Activated gamma-delta T cell treated with Interleukin-2 at 50 U/mL for 16 hours (primary cell): ENCODE measurements at places on chromosomes 4 and X.

- DNase-seq: no peak
These were observed 62.0 kb downstream of the SLAIN2 start for GRCh38 chr4:48403358-48403757.

DNA sequence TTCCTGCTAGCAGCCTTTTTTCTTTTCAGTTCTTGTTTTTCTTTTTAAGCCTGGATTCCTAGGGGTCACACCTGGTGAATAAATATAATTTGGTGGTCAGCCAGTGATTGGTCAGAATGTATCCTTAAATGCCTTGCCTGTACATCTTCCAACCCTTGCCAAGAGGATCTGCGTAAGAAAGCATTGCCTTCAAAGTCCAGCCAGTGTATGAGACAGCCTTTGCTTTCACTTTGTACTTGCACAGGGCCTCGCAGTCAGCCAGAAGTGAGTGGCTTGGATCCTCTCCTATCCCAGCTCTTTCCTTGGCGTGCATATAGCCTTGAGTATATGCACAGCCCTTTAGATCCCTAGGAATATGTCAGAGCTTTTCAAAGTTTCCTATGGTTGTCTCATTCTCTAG lies 22.2 kb downstream of the KANTR start:
- DNase-seq: no peak

- no peak for DNase-seq
These were observed 142.3 kb downstream of the SHROOM4 start for GRCh38 chrX:50671661-50672060.

DNA sequence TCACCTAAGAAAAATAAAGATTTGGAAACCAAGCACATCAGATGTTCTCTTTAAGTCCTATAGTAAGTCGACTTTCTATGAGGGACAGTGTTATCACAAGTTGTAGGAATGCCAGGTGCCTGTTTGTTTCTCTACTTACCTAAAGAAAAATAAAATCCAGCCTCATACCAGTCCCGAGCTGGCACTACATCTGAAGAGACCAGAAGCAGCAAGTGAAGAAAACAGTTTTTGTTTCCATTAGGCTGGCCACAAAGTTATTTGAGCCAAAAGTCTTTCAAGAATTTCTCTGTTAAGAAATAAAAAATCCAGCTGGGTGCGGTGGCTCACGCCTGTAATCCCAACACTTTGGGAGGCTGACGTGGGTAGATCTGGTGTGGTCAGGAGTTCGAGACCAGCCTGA lies 10.8 kb upstream of the PPARGC1A start:
- DNase-seq: no peak

DNA sequence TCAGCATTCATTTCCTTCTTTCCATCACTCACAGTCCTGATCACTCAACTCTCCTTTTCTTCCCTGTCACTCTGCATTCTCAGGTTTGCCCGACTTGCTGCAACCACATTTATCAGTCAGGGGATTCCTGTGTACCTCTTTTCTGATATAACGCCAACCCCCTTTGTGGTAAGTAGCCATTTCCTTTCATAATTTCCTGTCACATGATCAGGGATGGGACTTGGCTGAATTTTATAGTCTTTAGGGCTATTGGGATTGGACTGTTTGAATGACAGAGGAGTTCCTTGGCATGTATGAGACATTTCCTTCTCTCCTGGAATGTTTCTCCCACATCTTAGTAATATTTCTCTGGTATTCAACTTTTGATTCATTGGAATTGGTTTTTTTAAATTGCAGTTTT lies 11.0 kb downstream of the PGM2 start:
- no peak for DNase-seq

DNA sequence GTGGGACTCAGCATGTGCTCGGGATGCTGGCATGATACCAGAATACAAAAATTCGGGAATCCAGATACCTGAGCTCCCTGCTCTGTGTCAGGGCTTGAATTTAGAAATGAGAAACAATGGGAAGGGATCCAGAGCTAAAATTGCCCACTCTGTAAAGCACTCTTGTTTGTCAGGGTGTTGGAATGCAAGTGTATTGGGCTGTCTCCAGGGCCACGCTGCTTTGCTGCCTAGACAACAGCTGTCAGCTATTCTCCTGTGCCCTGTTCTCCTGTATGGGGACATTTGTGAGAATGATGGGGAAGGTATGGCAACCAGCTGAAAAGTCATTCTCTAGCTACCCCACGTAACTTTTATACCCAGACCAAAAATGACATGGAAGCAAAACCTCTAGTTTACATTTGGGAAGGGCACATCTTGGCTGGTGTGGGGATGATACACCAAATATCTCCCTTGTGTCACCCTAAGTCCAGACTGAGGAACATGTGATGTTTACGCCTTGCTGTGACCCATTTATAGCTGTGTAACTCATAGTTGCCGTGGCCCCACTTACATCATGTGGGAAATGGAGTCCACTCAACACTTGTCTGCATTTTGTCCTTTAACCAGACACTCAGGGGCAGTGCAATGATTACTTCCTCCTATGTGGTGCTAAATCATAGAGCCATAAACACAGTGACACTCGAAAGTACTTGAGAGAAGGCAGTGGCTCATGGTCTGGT lies 46.6 kb downstream of the SMPX start:
- no peak for DNase-seq

GRCh38 chr4:14383652-14384051 lies 618.6 kb upstream of the CPEB2 start:
- no peak for DNase-seq

DNA sequence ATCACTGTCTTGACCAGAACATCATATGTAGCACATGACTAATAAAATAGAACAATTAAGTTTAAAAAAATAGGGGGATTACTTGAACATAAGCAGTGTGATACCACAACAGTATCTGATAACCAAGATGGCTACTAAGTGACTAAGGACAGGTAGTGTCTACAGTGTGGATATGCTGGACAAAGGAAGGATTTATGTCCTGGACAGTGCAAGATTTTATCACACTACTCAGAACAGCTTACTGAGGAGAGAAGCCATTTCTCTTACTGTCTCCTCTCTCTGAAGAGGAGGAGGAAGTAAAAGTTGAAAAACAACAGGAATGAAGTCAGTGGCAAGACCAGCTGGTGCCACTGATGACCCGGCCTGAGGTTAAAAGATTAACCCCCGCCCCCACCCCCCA lies 4.0 kb upstream of the SLC10A7 start:
- DNase-seq: no peak

- no peak for DNase-seq
These were observed 55.6 kb upstream of the NKAP start for GRCh38 chrX:119999087-119999634.

DNA sequence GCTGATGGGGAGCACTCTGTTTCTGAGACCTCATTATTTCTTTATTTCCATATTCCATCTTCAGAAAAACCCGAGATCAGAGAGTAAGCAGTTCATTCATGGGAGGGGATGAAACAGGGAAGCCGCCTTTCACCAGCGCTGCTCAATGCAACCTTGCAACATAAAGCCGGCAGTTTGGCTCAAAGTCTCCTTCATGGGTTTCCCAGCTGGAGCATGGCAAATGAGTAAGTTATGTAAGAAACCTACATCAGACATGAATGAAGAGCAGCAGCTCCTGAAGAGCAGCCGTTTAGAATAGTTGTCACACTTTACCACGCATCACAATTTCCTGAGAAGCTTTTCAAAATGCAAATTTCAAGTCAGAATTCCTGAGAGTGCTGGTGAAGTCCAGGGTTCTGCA lies 578.8 kb downstream of the FSTL5 start:
- no peak for DNase-seq

DNA sequence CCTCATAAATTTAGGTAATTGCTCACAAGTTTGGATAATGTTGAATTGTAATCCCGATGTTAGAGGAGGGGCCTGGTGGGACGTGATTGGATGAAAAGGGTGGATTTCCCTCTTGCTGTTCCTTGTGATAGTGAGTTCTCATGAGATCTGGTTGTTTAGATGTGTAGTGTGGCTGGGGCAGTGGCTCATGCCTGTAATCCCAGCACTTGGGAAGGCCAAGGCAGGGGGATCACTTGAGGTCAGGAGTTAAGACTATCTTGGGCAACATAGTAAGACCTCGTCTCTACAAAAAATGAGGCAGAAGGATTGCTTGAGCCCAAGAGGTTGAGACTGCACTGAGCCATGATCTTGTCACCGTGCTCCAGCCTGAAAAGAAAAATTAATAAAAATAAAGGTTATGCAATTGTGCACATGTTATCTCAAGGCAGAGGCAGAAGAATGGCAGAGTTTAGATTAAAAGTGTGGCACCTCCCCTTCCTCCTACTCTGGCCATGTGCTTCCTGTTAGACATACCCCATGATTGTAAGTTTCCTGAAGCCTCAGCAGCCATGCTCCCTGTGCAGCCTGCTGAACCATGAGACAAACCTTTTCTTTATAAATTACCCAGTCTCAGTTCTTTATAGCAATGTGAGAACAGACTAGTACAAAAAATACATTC lies 36.5 kb downstream of the ERVMER34-1 start:
- DNase-seq: no peak

DNA sequence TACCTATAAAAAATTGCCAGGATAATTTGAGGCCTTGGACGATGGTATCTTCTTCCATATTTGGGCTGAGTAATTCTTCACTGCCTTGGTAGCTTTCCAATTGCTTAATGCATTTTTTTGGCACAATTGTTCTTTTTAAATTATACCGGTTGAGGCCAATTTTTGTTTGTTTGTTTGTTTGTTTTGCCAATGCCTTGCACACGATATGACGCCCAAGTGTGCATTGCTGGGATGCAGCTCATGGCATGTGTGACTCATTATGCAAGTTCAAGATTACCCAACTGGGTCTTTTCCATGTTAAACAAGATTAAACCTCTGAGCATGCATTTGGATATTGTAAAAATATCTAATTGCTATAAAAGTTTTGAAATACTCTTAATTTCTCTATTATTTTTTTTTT lies 71.1 kb upstream of the KCNIP4 start:
- DNase-seq: no peak

DNA sequence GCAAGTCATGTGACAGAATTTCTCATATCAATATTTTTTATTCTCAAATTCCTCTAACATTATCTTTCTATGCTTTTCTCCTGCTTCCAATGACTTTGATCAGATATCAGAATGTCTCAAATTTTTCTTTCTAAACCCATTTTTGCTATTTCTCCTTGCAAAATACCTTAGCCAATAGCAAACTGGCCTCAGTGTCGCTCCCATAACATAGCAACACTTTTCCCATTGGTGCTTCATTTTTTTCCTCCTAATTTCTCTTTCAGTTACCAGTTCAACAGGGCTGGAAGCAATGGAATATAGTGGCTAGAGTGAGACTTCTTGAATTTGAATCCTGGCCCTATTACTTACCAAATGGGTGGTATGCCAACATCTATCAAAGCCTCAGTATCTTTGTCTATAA lies 1091.6 kb downstream of the C4orf33 start:
- DNase-seq: no peak

GRCh38 chr4:825971-826330 lies at the start of gene CPLX1:
TSS of gene CPLX1 (minus strand) at chr4:826129. CDS start at chr4:824522, 1,607 bp downstream.
- DNase-seq: no peak

GRCh38 chr4:153275380-153276276 lies 68.9 kb upstream of the MND1 start:
- no peak for DNase-seq

DNA sequence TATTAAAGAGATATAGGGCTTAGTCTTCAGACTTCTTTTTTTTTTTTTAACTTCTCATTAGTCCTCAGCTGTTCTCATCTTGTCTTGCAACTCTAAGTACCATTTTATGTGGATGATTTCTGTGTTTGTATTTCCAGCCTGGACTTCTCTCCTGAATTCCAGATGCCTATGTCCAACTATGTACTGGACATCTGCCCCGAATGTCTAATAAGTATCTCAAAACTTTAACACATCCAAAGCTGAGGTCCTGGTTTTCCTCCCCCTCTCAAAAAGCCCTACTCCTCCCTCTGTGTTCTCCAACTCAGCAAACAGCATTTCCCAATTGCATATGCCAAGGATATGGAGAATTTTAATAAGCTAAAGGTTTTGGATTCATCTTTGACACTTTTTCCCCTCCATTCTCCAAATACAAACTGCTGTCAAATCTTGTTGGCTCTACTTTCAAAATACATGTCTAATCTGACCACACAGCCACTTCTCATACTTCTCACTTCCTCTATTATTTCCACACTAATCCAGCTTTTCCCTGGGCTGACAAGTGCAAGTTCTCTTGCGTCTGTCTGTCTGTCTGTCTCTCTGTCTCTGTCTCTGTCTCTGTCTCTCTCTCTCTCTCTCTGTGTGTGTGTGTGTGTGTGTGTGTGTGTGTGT lies 79.8 kb downstream of the CLCN5 start:
- no peak for DNase-seq

DNA sequence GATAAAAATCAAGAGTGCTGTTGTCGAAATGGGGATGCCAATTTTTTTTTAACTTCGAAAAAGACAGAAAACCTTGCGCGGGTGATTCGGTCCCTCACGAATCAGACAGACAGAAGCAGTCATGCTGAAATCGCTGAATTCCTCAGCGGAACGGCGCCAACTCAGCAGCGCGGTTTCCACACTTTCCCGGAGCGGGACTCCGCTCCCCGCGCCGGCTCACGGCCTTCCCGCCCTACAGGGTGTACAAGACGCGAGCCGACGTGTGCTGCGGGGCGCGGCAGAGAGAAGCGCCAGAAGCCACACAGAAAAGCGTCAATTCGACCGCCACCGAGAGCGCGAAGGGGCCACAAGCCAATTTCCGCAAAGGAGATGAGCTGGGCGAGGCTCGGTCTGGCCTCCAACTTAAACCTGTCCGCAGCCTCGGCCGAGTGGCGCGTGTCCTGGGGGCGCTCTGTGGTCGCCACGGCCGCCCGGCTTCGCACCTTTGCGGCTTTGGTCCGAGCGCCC lies 1.3 kb downstream of the NEXMIF start:
- no peak for DNase-seq

- no peak for DNase-seq
These were observed 31.3 kb downstream of the FAM241A start for GRCh38 chr4:112176596-112176995.

- DNase-seq: no peak
These were observed 196.4 kb downstream of the LRBA start for GRCh38 chr4:150818661-150819060.

DNA sequence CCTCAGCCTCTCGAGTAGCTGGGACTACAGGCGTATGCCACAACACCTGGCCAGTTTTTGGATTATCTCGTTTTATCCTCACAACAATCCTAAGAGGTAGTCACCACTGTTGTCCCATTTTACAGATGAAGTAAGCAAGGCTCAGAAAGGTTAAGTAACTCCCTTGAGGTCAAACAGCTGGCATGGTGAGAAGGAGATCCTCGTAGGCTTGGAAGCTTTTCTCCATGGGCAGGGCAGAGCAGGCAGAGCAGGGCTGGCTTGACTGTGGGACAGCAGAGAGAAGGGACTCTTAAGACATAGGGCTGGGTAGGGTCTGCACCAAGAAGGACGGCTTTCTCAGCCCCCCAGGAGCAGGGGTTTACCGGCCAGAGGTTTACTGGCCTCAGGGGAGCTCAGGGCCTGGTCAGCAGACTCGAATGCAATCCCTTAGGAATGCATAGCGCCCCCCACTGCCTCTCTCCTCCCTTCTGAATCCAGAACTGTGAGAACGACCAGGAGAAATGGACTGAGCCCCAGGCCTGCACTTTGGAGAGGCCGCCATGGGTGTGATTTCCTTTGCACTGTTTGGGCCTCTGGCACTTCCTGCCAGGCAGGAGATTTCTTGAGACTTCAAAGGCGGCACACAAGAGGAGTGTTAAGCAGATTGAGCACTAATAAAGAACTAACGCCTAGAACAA lies 14.0 kb upstream of the CDKN2AIP start:
- DNase-seq: peak; percentile 22

- no peak for DNase-seq
These were observed 17.3 kb upstream of the TMEM192 start for GRCh38 chr4:165129924-165130323.
